ENCODE measurements at places on chromosomes 4 and X. TPM values are rescaled to one million over a fixed set of nuclear protein-coding genes. Genes with fewer than 3 reads are reported as not detected.

DNA sequence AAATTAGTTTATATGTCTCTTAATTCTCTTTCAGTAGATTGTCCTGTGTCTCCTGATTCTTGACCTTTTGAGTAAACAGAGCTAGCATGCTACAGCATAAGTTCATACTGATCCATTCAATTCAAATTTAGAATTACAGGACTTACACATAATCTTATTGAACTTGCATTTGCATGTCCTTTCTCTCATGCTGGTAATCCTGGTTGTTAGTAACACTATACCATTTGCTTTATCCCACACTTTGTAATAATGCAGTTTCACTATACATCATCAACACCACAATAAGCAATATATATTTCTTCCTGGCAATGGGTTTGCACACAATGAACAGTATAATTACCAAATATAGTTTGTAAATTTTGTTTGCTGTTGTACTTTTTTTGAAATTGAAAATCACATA is 937.2 kb upstream of the GRID2 start:
- no peak for DNase-seq

GRCh38 chr4:164424846-164425245 is 329.1 kb upstream of the SMIM31 start:
- DNase-seq: no peak

GRCh38 chr4:15250021-15250441 is 177.8 kb upstream of the C1QTNF7 start:
- no peak for DNase-seq

DNA sequence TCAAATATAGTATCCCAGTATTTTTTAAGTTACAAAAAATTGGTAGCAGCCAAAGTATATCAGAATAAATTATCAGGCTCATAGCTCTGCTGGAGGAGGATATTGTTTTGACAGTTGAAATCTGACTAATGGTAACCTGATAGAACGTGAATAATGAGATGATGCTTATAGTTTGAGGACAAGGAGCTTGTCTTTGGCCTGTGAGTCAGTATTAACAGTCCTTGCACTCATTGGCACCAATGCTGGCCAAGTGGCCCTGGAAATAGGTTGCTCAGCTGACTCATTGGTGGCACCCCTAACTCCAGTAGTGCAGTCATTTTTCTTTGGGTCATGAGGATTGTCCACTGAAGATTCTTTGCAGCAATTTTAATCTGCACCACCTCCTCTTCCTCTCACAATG is 203.3 kb upstream of the JADE1 start:
- DNase-seq: no peak

DNA sequence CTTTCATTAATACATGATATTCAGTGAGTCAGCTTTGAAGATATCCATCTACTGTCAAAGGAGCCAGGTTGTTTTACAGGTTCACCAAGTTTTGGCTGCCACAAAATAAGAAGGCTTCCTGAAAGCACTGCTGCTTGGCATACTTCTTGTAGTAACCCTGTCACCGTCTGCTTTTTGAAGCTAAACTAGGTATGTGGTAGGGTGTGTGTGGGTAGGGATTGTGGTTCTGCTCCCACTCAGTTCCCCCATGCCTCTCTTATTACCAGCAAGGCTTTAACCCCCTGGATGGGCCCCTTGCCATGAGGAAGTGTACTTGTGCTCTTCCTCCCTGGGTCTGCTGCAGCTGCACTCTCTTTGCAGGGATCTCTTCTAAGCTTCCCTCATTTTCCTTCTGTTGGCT is 191.2 kb downstream of the BANK1 start:
- DNase-seq: no peak

GRCh38 chr4:127250577-127250976 is 382.2 kb upstream of the INTU start:
- no peak for DNase-seq

DNA sequence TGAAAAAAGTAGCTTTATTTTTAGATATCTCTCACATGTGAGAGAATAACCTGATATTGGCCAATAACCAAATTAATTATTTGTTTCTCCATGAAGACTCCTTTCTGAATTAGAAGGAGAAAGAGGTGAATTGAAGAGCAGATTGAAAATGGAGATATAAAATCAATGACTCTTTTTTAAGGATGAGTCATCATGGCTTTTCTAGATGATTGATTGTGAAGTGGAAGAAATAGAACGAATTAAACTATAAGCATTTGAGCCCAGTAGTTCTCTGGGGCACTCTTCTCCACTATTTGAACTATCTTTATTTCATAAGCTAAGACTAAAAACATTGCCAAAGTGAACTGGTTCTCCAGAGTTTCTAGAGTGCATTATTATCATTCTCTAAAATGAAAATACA is 137.2 kb upstream of the EDNRA start:
- DNase-seq: no peak

DNA sequence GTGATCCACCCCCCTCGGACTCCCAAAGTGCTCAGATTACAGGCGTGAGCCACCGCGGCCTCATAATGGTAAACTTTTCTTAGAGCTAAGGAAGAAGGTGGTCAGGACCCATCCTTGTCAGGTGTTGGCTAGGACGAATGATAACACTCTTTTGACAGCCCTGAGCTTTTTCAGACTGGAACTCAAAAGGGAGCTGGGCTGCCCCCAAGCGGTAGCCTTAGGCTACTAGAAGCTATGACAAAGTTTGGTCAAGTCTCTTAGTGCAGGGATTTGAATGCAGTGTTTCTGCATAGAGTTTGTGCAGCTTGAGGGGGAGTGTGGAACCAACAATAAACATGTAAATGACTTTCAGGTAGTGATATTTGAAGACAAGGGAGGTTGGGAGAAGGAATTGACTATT is 11.8 kb upstream of the HSD17B10 start:
- DNase-seq: no peak

- no peak for DNase-seq
These were observed 31.0 kb upstream of the FAT4 start for GRCh38 chr4:125283707-125284279.

DNA sequence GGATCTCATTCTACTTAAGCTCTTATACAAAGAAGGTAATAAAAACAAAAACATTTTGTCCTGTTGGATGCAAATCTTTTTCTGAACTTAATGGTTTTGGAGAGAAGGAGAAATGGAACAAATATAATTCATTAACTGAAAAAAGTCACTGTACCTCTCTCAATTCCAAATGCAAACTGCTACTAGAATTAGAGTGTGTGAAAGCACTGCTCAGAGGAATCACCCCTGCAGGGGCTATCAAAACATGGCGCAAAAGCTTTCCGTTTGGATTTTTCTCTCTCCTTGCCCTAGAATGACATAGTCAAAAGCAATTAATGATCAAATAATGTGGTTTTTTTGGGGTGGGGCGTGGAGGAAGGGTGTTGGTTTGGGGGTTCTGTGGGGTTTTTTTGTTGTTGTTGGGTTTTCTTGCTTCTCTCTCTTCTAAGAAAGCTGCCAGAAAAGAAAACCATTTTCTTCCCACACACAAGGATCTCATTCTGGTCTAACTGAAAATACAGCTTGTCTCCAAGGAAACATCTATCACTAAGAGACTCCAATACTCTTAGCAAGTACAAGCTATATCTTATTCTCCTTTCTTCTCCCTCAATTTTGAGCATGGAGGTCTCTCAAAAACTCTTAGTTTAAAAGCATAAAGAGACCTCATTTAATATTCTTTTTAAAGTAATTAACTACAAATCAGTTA is 41.6 kb downstream of the USP46 start:
- DNase-seq: no peak

The CENPVL1 gene
- 0.07 TPM for total RNA-seq

The PCDH11X gene
- total RNA-seq: not detected

The HTN3 gene
- total RNA-seq: not detected

The SOWAHD gene
- total RNA-seq: not detected

All from epithelial cell of proximal tubule (primary cell).